ENCODE measurements at places on chromosomes 7 and 10.

GRCh38 chr7:66743920-66744319 is 3.4 kb downstream of the RABGEF1 start:
- no peak for DNase-seq

DNA sequence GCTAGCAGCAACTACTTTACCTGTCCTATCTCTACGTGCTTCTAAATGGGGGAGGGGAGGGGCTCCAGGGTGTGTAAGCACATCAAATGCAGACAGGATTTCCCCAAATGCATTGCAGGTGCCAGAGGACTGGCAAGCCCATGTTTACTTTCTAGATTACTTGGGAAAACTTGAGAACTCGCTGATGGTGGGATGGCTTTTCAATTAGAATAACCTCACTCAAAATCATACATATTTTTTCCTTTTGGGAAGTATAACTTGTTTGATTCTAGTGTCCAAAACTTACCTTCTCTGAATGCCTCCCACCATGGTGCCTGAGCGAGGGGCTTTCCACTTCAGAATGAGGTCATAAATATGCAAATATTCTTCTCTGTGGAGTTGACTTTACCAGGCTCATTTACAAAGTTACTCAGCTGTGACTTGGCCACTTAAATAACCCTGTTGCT is 191.3 kb upstream of the RHOBTB1 start:
- no peak for DNase-seq

DNA sequence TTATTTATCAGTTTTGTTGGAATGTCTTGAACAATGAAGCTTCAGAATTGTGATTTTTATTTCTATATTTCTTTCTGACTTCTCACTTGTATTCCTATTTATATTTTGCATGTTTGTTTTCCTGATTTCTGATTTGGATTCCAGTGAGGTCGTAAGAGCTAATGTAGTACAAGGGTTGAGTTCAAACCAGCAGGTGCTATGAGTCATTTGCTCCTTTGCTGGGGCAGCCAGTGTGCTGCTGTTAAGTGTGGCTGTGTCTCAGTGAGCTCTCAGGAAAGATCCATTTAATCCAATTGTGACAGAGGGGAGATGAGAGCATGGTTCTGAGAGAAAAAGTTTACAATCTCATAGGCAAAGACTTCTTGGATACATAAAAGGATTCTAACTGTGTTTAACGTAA is 48.6 kb downstream of the MCU start:
- DNase-seq = peak; percentile 65

GRCh38 chr7:110557-111232 is 81.7 kb upstream of the FAM20C start:
- DNase-seq = no peak

DNA sequence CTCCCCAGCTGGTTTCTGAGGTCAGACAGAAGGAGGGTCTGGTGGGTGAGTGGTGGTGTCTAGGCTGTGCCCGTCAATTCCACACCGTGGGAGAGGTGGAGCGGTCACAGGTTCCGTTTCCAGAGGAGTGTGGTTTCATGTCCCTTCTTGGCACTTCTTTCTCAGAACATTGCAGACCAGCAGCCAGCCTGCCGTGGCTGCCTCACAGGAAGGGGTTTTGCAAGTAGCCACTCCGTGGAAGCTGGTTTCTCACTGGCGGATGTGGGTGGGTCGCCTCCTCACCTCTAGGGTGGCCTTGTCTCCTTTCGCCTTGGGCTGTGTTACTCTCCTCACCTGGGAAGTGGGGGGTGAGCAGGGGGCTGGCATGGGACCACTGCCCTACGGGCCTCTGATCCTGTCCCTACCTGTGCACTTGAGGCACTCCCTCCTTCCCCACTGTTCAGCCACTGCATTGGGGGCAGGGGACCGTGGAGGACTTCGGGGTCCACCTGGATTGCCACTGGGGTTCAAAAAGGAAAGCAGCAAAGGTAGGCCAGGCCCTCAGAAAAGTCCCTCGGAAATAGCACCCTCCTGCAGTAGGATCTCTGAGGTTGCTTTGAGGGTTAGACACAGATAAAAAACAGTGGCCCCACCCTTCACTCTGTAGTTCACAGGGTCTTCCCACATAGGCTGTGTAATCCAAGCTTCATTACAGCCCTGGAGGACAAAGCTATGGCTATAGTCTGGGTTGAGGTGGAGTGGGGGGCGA is 33.9 kb downstream of the TSPAN14 start:
- no peak for DNase-seq

DNA sequence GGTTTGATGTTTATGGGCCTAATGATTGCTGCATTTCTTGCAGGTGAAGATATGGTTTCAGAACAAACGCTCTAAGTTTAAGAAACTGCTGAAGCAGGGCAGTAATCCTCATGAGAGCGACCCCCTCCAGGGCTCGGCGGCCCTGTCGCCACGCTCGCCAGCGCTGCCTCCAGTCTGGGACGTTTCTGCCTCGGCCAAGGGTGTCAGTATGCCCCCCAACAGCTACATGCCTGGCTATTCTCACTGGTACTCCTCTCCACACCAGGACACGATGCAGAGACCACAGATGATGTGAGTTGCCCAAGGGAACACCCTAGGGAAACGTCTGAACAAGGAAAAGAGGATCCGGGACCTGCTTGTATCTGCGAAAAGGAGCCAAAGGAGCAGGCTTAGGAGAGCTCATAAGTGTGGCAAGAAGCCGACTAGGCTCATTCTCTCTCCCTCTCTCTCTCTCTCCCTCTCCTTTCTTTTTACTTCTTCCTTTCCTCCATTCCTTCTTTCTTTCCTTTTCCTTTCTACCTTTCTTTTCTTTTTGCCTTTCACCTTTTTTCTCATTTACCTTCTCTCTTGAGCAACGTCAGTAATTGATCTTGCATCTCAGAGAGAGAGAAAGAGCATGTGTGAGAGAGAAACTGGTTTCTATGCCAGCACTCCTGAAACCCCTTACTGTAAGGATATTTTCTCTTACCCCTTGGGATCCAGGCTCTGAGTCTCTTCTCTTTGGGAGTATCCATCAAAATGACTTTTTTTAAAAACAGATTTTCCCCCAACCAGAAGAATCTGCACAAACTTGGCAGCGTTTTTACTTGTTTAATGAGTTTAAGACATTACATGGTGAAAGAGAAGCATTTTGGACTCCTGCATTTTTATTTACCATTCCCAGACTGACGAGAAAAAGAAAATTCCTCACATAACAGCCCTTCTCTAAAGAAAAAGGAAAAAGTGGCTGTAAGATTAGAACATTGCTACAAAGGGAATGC is 4.7 kb downstream of the DLX6 start:
- DNase-seq = no peak

DNA sequence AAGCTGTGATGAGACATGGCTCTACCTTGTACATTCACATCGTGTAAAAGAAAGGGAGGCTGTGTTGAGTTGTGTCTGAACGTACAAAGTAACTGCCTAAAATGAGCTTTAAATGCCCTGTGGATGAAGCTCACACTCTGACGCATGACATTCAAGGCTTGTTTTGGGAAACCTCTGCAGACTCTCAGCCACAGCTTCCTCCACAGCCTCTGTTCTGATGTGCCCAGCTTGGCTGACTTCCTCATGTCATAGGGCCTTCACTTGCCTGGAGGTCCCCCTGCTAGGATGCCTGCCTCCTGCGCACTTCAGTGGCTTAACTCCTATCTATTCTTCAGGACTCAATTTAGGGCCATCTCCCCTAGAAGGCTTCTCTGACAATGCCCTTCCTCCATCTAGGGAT is 230.0 kb upstream of the HABP2 start:
- DNase-seq = no peak

GRCh38 chr7:115940460-115941060 is 90.0 kb downstream of the TFEC start:
- no peak for DNase-seq

DNA sequence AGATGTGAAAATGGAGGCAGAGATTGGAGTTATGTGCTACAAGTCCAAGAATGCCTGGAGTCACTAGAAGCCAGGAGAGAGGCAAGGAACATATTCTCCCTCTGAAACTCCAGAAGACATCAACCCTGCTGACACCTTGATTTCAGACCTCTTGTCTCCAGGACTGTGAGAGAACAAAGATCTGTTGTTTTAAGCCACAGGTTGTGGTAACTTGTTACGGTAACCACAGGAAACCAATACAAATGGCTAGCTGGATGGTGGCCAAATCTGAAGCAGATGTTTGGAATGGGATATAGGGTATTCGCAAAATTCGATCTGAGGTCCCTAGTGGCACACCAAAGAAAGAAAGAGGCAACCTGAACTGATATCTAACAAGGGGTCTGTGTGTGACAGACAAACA is 129.0 kb downstream of the HERPUD2 start:
- no peak for DNase-seq

GRCh38 chr7:52863652-52864051 is 171.8 kb upstream of the POM121L12 start:
- DNase-seq = no peak

DNA sequence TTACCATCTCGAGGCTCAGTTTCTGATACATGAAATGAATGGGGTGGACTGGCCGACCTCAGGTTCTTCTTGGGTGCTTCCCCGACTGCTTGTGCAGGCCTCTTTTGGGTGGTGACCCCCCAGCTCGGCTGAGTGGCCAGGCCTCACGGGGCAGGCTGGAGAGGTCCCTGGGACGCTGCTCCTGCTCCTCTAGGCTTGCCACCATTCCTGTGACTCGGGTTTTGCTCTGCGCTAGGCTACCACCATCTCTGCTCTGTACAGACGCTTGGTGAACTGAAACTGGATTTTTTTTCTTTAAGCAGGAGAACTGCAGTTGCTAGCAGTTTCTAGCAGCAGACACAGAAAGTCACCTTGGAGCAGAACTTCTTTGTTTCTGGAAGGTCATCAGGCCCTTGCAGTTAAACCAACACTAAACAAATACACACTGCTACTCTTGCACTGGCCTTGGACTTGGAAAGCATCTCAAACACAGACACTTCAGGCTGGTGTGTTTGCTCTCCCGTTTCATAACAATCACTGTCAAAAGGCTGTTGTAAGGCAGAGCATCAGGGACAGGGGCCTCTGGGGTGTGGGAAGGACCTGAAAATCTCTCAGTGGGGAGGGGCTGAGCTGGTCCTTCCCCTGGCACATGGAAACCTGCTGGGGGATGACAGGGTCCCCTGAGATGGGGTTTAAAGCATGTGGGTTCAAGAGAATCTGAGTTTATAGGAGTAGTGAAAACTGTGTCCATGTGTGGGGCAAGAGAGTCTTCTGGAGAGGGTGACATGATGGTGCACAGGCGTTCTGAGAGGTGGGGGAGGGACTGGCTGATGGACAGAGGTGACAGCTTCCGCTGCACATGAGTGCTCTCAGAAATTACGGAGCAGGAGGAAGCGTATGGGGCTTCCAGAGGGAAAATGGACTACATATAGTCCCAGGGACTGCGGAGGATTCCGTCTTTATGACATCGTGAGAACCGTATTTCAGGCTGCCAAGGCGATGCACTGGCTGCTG is 35.0 kb upstream of the GIMAP8 start:
- DNase-seq = no peak

- DNase-seq = no peak
Measured at GRCh38 chr7:2631946-2632732, at the start of gene TTYH3. TSS of gene TTYH3 (plus strand) at chr7:2631986. CDS start at chr7:2632156, 170 bp downstream.

DNA sequence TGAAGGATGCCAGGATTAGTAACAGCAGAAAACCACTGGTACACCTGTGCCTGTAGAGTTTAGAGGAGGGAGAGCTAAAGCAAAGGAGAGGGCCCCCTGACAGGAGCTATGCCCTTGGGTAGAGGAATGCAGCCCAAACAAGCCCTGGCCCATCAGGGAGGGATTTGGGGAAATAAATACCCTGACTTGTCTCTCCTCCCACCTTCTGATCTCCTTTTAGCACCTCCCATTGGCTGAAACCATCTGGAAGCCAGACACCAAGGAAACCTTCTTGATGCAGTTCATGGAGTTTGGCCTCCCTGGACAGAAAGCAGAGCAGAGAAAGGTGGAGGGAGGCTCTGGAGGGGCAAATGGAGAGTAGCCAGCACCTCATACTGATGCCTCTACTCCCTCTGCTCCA is 45.3 kb downstream of the ADRA2A start:
- no peak for DNase-seq

- no peak for DNase-seq
Measured at GRCh38 chr10:62005281-62005680, 103.8 kb downstream of the ARID5B start.

DNA sequence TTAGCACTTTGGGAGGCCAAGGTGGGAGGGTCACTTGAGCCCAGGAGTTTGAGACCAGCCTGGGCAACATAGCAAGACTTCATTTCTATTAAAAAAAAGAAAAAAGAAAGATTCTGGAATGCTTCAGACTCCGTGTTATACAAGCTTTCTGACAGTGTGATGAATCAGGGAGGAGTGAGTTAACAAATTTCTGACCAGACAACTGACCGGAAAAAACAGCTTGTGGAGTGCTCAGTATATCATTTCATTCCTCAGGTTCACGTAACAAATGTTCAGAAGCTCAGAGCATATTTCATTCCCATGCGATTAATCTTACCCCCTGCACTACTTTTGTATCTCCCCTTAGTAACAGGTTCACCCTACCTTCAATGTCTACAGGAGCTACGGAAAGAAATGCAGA is 28.6 kb upstream of the TNPO3 start:
- DNase-seq = no peak

- DNase-seq = no peak
Measured at GRCh38 chr7:74092964-74093471, 9.4 kb downstream of the LIMK1 start.

DNA sequence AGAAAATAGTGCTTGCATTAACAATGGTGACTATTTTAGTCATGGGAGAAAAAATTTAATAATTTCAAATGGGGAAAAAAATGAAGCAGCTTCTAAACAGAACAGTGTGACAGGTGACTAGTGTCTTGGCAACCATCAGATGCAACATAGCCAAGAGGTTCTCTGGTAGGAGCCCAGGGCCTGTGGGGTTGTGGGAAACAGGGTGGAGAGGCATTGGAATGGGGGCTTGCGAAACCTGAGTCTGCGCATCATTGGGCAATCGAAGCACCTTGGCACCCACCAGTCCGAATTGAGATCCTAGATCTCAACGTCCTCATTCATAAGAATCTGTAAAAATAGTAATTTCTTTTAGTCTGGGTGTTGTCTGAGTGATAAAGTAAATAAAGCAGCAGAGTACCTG is 19.2 kb upstream of the PARD3 start:
- DNase-seq = peak; percentile 31

DNA sequence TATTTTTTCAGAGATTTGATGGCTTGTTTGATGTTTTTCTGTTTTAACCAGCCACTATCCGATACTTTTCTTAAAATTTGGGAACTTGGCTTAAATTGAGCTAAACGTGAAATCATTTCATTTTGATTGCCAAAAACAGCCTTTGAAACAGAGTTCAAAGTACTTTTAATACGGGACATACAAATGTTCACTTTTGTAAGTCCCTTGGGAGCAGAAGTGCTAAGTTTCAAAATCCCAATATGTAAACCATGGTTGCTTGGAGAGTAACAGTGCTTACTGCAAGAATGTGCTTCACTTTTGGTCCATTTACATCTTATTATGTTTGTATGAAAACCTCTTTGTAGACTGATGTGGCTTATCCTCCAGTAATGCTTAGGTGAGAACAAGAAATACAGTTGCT is 10.9 kb downstream of the PNPLA8 start:
- DNase-seq = no peak

Measured in epithelial cell of esophagus (primary cell).